Iris pigment epithelial cell (primary cell): ENCODE measurements at places on chromosomes 2 and 18.
A peak's percentile ranks its signal among the peaks of the same experiment; 100 is the strongest.

DNA sequence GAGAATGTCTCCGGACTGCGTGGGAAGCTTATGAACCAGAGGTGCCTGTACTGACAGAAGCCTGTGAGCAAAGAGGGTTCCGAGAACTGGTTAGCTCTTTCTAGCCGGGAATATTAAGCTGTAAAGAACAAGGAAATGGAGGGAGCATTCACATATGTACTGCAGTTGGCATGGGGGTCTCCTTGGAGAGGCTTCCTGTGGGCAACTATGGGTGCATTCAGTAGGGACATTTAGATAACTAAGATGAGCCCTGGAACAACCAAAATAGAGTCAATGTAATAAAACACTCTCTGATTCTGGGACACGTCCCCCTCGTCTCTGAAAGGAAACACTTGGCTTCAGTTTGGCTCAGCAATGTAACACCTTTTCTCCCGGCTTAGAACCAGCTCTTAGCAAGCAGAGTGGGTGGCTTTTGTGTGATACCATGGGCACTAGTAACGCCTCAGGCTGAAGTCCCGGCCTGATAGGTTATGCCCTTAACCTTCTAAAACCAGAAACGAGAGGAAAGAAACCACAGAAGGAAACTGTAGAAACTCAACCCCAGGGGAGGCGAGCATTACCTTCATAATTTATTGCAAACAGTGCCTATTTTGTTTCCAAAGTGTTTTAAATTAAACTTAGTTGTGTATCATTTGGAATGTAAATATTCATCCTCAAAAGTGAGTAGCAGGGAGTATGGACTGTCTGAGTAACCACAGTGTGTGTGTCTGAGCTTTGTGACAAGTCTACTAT lies 48.8 kb upstream of the LPIN2 start:
- no peak for DNase-seq

DNA sequence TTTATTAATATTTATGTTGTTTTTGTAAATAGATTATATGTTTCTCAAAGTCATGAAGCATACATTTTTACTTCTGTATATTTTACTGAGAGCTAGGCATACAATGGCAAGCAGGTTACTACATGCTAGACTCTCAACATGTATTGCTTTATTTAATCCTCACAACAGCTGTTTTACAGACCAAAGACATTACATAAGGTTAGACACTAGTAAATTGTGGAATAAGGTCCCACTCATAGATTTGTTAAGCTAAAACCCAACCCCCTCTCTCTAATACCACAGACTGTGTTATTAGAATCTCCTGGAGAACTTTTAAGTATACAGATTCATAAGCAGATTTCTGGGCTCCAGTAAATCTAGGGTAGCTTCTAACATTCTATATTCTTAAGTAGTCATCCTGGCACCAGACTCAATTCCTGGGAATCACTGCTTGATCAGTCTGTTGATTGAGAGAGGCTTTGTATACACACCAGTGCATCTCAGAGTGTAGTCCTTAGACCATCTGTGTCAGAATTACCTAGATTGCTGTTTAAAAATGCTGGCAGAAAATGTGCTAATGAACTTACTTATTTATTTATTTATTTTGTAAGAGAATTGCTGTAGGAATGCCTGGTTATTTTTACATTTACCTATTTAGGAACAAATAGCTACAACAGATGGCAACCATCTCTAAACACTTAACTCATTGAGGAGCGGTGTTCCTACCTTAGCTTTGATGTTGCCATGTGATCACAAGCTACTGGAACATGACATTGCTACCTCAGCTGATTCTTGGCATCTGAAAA lies 153.5 kb upstream of the CAVIN2 start:
- DNase-seq, result no peak

DNA sequence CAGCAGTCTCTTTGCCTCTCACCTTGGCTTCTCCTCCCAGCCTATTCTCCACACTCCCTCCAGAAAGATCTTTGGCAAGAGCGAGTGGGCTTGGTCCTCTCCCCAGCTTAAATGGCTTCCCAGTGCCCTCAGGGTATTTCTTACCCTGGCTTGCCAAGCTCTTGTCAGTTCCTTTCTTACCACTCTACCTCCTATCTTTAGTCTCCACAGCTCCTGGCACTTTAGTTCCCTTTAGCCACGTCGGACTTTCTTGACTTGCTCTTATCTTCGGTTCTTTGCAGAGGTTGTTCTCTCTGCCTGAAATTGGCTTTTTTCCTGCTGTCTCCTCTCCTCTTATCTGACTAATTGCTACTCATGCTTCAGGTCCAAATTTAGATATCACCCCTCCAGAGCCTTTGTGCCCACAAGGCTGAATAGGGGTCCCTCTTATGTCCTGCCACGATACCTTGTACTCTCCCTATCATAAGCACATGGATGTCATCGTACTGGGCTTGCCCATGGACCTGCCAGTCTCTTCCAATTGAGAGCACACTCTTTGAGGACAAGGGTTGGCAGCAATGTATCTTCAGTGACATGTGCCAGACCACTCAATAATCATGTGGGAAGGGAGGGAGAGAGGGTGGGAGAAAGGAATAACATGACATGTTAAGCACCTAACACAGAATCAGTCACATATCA lies 131.7 kb upstream of the CTAGE1 start:
- no peak for DNase-seq

DNA sequence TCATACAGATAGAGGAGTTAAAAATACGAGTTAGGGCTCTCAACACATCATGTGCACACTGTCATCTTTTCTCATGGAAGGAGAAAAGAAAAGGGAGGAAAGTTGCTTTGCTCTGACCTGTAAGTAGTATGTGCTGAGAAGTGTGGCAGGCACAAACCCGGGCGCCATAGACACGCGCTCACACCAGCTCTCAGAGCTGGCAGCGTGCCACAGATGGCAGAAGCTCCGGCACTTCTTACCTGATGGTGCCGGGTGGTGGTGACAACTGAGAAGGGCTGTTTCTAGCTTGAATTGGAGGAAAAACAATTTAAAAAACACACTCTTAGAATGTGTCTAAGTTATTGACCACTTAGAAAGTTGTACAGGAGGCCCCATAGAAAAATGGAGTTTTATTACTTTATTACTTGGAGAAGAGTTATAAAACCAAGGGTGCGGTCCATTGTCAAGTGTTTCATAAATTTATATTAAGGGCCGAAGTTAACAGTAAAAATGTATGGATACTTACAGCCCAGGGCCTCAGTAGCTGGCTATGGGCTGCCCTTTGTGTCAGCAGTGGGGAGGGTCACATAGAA lies 92.2 kb downstream of the DPP4 start:
- DNase-seq, result no peak

DNA sequence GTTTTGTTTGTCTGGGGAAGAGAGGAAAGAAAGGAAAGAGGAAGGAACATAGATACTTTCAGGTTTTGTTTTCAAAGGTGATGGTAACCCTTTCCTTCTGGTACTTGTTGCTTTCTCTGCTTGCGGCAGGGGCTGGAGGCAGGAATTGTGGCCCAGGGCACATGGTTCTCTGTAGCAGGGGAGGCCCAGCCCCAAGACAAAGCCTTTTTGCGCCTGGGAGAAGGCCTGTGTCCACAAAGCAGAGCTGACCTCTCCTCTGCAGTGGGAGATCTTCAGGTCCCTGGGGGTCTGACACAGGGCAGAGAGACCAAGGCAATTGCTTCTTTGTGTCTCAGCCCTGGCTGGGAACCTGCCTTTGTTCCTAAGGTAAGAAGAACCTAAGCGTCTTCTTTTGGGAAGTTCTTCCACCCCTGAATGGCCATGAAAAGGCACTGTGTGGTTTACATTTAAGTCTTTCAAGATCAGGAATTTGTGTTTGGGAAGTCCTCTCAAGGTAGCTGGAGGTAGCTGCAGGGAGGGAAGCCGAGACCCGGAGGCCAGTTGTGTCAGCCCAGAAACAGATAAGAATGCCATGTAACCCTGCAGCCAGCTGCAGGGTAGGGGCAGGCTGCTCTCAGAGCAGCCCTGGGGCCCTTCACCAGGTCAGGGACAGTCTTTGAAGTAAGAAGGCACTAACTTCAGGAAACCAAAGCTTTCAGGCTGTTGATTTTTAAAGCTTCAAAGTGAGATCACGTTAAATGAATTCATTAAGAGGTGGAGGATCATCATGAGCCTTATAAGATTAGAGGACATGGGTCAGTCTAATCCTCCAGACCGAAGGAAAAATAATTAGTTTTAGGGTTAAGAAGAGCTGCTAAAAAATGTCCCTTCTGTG lies 119.3 kb downstream of the STPG4 start:
- DNase-seq, result no peak

DNA sequence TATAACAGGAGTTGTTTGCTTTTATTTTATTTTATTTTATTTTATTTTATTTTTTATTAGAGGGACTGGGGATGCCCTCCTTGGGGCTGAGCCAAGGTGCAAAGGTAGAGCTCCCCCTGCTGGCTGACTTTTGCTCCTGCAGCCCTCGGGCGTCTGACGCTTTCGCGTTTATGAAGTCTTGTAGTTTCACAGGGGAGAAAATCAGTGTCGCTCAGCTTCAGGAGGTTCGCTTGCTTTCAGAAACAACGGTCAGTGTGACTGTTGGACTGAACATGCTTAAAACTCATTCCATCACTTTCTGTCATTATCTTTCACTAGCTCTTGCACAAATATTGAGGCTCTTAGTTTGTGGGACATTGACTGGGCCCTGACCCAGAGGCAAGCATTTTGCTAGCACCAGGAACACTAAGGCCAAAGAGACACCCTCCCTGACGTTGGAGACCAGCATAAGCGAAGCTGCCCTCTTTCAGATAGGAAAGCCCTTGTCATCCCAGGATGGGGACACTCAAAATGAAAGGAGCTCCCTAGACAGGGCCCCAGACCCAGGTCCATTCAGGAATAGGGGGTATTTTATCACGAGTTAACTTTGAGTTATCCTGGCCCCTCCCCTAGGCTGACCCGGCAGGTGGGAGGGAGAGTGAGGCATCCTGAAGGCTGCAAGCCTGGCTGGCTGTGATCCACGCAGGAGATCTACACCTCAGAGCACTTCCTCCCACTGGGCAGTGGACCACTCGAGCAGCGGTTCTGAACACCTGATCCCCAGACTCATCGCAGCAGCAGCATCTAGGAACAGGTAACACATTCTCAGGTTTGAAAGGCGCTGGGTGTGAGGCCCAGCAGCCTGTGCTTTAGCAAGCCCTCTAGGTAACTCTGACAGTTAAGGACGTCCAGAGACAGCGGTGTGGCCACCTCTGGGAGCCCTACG lies 34.4 kb downstream of the LGALSL start:
- DNase-seq, result peak; percentile 41

DNA sequence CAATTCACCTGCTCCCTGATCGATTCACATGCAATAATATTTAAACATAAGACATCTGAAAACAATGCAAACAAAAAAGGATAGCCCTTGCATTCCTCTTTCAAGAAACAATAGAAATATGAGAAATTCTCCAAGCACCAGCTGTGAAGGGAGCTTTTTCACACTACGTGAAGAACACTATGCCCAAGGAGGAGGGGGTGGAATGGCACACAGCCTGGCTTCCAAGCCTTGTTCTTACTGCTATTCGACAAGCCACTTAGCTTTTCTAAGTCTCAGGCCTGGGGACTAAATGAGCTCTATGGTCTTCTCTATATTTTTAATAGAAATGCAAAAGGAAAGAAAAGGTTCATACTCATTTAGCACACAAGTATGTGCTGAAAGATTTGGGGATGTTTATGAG lies 92.2 kb upstream of the CHRNA1 start:
- no peak for DNase-seq

GRCh38 chr2:66686755-66687154 lies 251.8 kb downstream of the MEIS1 start:
- no peak for DNase-seq

- DNase-seq, result no peak
These were observed 4.4 kb upstream of the SMAD7 start for GRCh38 chr18:48954886-48955819.
